ENCODE measurements at places on chromosomes 1 and 21.

GRCh38 chr1:106447466-106447865, 609.0 kb upstream of the PRMT6 start:
- DNase-seq, result no peak

DNA sequence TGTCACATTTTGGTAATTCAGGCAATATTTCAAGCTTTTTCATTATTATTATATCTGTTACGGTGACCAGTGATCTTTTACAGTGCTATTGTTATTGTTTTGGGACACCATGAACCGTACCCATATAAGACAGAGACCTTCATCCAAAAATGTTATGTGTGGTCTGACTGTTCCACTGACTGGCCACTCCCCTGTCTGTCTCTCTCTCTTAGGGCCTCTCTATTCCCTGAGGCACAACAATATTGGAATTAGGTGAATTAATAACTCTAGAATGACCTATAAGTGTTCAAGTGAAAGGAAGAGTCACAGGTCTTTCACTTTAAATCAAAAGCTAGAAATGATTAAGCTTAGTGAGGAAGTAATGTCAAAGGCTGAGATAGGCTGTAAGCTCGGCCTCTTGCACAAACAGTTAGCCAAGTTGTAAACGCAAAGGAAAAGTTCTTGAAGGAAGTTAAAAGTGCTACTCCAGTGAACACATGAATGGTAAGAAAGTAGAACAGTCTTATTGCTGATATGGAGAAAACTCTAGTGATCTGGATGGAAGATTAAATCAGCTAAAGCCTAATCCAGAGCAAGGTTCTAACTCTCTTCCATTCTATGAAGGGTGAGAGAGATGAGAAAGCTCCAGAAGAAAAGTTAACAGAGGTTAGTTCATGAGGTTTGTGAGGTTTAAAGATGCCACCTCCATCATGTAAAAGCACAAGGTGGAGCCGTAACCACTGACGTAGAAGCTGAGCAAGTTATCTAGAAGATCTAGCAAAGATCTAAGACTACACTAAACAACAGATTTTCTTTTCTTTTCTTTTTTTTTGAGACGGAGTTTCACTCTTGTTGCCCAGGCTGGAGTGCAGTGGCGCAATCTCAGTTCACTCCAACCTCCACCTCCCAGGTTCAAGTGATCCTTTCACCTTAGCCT, 19.7 kb upstream of the DIPK1A start:
- DNase-seq, result no peak

- no peak for DNase-seq
These were observed 42.1 kb upstream of the OSBPL9 start for GRCh38 chr1:51574796-51575195.

GRCh38 chr1:202090994-202091393, 31.7 kb upstream of the GPR37L1 start:
- DNase-seq, result no peak

GRCh38 chr1:149972547-149972946, 35.9 kb upstream of the MTMR11 start:
- no peak for DNase-seq
